ENCODE measurements at places on chromosomes 11 and 22.
A peak's percentile ranks its signal among the peaks of the same experiment; 100 is the strongest.

GRCh38 chr11:112315057-112315720 is 54.5 kb upstream of the PLET1 start:
- no peak for DNase-seq

DNA sequence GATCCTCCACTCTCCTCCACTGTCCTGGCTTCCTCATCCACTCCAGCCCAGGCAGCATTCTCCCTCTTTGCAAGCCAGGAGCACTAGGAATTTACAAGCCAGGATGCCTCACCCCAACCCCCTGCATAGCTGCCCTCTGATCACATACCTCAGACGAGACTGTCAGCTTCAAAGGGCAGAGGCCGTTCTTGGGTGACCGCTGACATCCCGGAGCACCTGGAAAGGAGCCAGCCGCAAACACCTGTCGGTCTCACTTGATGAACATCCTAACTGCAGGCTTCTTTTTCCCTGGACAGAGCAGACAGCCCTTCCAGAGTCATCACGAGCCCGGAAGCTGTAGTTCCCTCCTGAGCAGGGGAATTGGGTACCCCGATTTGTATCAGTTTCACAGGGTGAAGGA is 451.3 kb upstream of the B3GAT1 start:
- no peak for DNase-seq

DNA sequence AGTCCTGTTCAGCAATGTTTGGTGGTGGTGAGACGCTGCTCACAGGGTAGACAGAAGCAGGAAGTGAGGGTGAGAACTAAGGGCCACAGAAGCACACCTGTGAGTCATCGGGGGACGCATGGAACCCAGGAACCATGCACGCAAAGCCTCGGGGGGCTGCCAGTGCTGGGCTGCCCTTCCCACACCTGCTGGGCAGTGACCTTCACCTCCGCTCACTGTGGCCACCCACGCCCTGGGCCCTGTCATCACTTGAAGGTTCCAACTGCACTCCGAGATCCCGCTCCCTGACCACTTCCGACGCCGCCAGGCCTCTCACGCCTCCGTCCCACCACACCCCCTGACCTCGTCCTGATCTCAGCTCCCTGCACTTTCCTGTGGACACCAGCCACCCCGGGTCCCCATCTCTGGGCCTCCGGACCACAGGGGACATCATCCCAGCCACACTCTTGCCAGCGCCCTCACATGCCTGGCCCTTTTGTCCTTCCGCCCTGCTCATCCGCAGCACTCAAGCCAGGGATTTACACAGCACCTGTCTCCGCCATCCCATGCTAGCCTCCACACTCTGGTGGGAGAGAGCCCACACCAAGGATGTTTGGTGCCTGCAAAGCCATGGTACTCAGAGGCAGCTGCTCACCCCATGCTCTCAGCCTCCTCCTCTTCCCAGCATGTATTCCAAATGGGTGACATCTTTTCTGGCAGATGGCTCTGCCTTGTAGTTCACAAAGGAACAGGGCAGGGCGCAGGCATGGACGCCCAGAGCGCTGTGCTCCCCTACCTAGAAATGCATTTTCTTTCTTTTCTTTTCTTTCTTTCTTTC is 23.1 kb upstream of the ATXN10 start:
- no peak for DNase-seq

DNA sequence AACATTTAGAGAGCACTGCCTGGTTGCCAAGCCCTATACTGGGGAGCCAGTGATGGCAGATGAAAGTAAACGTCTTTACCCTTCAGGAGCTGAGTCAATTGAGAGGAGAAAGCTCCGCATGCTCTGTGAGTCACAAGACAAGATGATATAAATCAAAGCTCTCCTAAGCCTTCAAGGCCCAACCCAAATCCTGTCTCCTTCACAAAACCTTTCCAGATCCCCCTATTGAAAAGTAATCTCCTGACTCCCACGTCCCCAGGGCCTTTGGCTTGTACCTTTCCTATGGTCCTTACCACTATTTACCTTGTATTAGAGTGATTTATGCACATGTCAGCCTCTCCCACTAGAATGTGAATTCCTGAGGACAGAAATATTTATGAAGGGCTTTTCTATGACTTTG is 230.1 kb upstream of the TENM4 start:
- DNase-seq, result no peak

DNA sequence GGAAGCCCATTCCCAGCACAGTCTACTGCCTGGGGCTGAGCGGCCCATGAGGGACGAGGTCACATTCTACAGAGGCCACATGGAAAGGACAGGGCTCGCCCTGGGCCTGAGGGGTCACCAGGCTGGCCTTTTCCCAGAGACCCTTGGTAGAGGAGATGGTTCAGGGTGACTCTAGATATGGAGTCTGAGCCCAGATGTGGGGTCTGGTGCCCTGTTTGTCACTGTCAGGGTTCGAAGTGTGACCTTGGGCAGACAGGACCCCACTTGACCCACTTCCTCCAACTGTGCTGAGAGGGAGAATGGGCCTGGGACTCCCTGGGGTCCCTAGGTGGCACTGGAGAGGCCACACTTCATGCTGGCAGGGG is 81.0 kb downstream of the MYEOV start:
- no peak for DNase-seq

- no peak for DNase-seq
Measured at GRCh38 chr11:67289226-67289650, at the start of gene ANKRD13D. Gene ANKRD13D, plus strand, starts transcription at chr11:67289303. Its CDS starts 158 bp downstream, at chr11:67289461.

DNA sequence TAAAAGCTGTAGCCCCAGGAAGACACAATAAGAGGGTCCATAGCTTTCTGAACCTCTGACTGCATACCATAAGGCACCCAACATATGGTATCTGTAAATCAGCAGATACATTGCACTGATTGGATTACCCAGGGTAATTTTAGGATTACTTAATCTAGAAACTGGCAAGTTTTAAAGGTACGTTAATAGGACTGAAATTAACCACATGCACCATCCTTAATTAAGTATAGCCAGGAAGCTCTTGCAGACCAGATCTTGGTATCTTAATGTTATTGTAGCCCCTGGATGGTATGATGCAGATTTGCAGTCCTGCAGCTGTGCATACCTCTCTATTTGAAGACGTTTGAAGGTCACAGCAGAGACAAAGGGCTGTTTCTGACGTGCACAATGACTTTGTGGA is 72.8 kb downstream of the ARHGAP42 start:
- no peak for DNase-seq

GRCh38 chr11:18502352-18502751 is 24.4 kb downstream of the TSG101 start:
- DNase-seq, result no peak

DNA sequence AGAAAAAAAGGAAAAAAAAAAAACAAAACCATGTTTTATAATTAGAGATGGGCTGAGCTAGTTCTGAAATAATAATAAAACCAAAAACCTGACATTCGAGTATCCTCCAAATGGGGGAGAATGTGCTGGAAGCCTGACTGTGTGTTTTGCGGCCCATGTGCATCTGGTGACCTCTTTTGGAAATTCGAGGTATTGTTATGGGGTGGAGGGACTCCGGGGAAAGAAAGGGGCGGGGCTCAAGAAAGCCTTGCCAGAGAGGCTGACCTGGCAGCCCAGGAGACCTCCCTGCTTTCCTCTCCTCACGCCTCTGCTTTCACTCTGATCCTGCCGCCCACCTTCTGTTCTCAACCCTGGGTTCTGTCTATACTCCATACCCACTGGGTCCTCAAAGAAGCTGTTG is 72.9 kb downstream of the CTTN start:
- DNase-seq, result peak; percentile 66

DNA sequence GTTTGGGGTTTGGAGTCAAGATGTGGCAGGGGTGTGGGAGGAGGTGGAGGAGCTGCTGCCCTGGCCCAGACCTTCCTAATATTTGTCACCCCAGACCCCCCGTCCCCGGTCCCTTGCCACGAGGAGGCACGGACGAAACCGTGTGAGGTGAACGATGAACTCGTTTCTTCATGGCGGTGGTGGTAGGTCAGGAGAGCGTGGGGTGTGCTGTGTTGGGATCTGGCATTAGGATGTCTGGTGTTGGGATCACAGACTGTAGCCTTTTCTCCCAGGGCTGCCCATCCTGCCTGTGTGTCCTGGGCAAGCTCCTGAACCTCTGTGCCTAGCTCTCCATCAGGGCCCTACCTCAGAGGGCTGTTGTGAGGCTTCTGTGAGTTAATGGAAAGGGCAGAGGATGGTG is 8.4 kb downstream of the MAPK8IP2 start:
- DNase-seq, result no peak

- DNase-seq, result no peak
Measured at GRCh38 chr11:47560426-47560825, 5.0 kb upstream of the PTPMT1 start.

- DNase-seq, result no peak
Measured at GRCh38 chr11:41446566-41446965, 12.9 kb downstream of the LRRC4C start.

- DNase-seq, result no peak
Measured at GRCh38 chr11:17734418-17734911, at the start of gene KCNC1. Gene KCNC1, plus strand, starts transcription at chr11:17734781. Its CDS starts 1,222 bp downstream, at chr11:17736003.

DNA sequence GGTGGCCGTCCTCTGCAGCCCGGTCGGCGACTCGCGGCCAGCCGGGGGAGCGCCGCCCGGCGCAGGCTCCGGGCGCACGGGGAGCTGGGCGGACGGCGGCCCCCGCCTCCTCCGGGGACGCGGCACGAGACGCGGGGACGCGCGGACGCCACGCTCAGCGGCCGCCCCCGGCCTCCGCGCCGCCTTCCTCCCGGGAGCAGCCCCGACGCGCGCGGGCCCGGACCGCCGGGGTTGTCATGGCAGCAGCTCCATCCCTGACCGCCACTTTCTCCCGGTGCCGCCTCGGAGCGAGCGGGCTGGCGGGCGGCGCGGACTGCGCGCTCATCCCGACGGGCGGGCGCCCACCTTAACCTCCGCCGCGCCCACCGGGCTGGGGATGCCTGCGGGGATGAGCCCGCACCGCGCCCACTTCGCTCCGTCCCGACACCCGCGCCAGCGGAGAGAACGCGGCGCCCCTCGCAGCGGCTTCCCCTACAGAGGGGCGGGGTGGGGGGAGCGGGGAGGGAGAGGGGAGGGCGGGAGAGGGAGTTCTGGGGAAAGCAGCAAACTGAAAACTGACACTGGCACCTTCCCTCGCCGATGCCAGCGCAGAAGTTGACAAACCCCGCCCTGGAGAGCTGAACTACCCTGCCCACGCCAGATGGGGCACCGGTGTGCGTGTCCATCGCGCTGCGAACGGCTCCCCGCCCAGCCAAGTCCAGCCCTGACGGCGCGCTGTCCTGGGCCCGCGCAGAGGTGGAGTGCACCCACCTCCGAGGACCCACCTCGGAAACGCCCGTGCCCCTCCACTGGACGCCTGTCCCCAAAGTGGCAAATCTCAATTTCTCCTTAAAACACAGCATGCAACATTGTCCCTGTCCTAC is 588.4 kb downstream of the OPCML start:
- no peak for DNase-seq

- DNase-seq, result no peak
Measured at GRCh38 chr11:95674657-95675358, 114.8 kb downstream of the FAM76B start.

GRCh38 chr22:27242917-27243589 is 558.5 kb downstream of the MN1 start:
- no peak for DNase-seq

GRCh38 chr11:104734998-104735397 is 163.3 kb downstream of the CASP12 start:
- DNase-seq, result no peak

GRCh38 chr11:57092028-57092698 is 89.6 kb upstream of the LRRC55 start:
- no peak for DNase-seq

DNA sequence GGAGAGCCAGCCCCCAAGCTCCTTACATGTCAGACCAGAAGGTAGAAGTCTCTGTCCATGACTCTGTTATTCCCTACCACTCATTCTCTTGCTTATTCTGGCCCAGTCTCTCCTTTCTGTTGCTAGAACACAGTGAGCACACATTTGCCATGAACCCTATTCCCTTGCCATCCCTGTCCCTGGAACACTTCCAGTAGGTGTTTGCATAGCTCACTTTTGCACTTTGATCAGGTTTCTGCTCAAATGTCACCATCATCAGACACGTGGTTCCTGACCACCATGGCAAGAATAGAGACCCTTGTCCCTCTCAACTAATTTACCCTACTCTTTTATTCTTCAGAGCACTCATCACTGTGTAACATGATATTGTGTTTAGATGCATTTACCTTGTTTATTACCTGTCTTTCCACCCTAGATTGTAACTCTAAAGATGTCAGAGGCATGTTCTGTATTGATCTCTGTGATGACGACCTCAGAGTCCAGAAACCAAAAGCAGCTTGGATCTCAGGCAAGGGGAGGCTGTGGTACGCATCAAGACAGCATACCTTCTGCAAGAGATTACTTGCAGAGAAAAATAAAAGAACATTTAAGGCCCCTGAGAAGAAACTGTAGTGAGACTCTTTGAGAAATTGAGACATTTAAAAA is 606.4 kb downstream of the OPCML start:
- no peak for DNase-seq

GRCh38 chr11:10785146-10785474 is 23.6 kb downstream of the EIF4G2 start:
- no peak for DNase-seq

DNA sequence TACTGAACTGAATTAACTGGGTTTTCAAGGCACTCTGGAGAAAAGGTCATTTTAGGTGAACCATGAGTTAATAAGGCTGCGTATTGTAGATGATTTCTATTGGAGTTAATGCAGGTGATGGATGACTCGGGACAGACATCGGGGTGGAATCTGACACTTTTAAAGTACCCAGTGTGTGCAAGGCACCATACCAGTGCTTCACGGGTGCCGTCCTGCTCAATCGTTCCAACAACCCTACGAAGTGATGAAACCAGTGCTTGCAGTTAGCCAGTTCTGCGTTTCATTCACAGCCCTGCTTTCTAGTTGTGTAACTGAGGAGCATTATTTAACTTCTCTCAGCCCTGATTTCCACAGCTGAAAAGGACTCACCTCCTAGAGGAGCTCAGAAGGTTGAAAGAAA is 216.5 kb downstream of the BARX2 start:
- no peak for DNase-seq

GRCh38 chr22:50299785-50300619 is 7.4 kb downstream of the PLXNB2 start:
- no peak for DNase-seq

DNA sequence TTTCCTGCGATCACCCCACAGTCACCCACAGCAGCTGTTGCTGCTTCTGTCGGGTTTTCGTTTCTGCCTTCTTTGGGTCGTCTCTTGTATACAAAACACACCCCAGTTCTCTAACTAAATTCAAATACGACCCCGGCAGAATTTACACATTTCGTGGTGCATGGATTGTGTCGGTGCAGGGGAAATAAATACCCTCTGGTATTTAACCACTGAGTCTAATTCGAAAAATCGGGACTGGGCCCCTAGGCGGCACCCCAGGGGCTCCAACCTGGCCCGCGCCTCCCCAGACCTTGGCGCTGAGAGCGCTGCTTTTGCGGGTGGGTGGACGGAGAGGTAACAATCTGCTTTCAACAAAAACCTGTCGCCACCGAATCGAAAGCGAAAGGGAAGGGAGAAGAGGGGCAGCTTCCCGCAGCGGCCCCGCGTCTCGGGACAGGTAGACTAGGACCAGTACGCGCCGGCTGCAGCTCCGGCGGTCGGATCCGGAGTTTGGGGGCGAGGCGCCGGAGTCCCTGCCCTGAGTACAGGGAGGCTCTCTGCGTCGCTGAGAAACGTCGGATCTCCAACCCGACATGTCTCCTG is 4.4 kb downstream of the ALX4 start:
- no peak for DNase-seq

GRCh38 chr11:123718063-123718462 is 23.4 kb downstream of the ZNF202 start:
- no peak for DNase-seq

- DNase-seq, result no peak
Measured at GRCh38 chr22:36147196-36147791, 13.3 kb downstream of the APOL3 start.
